Transverse colon (tissue), 4 donors: ENCODE measurements at places on chromosomes 2 and 18. TPM values are rescaled to one million over a fixed set of nuclear protein-coding genes. Genes with fewer than 3 reads are reported as not detected.

Gene KHK
- 2.8 TPM for total RNA-seq

Gene ANKRD30BL
- total RNA-seq = not detected

Gene LBX2
- 0.80 TPM for total RNA-seq

Gene CXCR2
- not detected for total RNA-seq

Gene LANCL1
- total RNA-seq = 14.9 TPM

Gene LRP1B
- total RNA-seq = not detected

Gene MEP1B
- 31.1 TPM for total RNA-seq

Gene KANSL1L
- 28.1 TPM for total RNA-seq

Gene AQP12B
- total RNA-seq = 0.55 TPM

Gene NFATC1
- 10.8 TPM for total RNA-seq

Gene SIX2
- not detected for total RNA-seq

Gene C1GALT1C1L
- total RNA-seq = not detected
